ENCODE measurements at places on chromosomes 13 and 19.
A peak's percentile ranks its signal among the peaks of the same experiment; 100 is the strongest.

DNA sequence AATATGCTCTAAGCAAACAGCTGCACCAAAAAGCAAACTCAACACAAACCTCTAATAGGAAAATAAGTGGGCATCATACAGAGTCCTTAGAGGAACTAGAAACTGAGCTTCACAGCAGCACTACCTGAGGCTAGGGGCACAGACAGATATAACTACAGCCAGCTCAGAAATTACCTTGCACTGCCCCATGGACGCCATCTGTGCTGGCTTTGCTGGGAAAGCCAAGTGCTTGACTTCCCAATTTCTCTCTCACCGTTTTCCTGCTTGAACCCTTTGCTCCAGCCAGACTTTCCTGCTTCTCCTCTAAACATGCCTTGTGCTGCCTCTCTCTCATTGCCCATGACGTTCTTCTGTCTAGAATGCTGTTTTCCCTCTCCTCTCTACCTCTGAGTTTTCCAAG is 29.3 kb downstream of the MTUS2 start:
- DNase-seq = no peak

GRCh38 chr19:4310247-4311121 is 6.1 kb downstream of the FSD1 start:
- peak; percentile 46 for DNase-seq

DNA sequence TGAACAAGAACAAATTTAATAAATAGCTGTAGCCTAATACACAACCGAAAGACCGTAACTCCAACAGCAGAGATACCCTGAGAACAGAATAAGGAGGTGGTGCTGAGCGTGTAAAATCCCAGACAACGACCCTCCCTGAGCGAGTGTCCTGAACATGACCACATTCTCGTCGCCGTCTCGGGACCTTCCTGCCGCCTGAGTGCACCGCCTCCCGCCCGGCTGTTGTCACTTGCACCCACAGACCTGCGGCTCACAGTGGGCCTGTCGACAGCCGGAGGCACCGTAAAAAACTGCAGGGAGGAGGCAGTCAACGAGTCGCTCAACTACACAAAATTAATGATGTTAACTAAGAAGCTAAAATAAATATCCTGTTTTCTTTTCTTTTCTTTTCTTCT is 35.8 kb upstream of the GRTP1 start:
- no peak for DNase-seq

GRCh38 chr19:3278749-3279148 is 54.3 kb downstream of the CELF5 start:
- DNase-seq = no peak

DNA sequence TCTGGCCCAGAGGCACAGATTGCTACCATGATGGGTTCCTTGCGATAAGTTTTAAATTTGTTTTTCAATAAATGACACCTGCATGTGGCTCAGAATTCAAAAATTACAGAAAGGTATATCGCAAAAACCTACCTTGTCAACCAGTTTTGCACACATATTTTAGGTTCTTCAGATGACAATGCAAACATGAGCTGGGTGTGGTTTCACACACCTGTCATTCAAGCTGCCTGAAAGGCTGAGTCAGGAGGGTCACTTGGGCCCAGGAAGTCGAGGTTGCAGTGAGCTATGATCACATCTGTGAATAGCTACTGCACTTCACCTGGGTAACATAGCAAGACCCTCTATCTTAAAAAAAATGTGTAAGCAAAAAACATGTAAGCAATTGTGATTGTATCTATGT is 56.1 kb downstream of the DNM2 start:
- DNase-seq = no peak

- no peak for DNase-seq
Measured at GRCh38 chr13:73335944-73336343, 277.1 kb downstream of the KLF5 start.

GRCh38 chr19:3443840-3444694 is 36.3 kb downstream of the SMIM24 start:
- no peak for DNase-seq

- DNase-seq = no peak
Measured at GRCh38 chr19:30060531-30061222, 118.6 kb downstream of the URI1 start.

- no peak for DNase-seq
Measured at GRCh38 chr19:1041272-1041834, 1.4 kb downstream of the ABCA7 start.

- DNase-seq = no peak
Measured at GRCh38 chr19:7397687-7398086, 49.0 kb downstream of the ARHGEF18 start.

DNA sequence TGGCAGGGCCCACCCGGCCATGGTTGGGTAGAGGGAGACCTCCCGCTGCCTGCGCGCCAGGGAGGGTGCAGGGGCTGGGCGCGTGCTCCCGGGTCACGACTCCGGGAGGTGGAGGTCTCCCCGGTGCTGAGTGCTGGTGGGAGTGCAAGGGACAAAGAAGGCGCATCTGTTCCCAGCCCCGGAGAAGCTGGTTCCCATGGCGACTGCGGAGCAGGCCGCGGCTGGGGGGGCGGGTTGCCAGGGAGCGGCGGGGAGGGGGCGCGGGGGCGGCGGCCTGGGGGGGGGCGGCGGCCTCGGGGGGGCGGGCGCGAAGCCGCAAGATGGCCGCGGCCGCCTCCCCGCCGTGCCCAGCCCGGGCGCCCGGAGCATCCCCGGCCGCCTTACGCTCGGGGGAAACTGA is 1.2 kb downstream of the CBARP start:
- DNase-seq = no peak

GRCh38 chr13:48562296-48563066 is 29.6 kb upstream of the RCBTB2 start:
- no peak for DNase-seq

- no peak for DNase-seq
Measured at GRCh38 chr13:48232420-48233045, 473 bp upstream of the ITM2B start.

All from suppressor macrophage treated with lipopolysaccharide for 1 hour (primary cell).